ENCODE measurements at places on chromosomes 1 and 21.

DNA sequence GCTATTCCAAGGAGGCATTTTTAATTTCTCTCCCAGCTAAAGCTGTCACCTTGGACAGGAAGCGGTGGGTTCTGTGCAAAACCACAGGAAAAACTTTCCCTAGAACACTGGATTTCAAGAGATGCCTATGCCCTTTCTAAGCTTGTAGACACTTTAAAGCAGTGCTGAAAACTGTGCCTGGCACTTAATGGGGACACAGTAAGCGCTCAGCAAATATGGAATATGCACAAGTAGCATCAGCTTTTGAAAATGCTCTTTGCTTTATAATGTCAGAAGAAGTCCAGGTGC is 50.9 kb upstream of the TARBP1 start:
- no peak for DNase-seq

GRCh38 chr1:42263019-42263418 is 72.0 kb downstream of the FOXJ3 start:
- DNase-seq = no peak

DNA sequence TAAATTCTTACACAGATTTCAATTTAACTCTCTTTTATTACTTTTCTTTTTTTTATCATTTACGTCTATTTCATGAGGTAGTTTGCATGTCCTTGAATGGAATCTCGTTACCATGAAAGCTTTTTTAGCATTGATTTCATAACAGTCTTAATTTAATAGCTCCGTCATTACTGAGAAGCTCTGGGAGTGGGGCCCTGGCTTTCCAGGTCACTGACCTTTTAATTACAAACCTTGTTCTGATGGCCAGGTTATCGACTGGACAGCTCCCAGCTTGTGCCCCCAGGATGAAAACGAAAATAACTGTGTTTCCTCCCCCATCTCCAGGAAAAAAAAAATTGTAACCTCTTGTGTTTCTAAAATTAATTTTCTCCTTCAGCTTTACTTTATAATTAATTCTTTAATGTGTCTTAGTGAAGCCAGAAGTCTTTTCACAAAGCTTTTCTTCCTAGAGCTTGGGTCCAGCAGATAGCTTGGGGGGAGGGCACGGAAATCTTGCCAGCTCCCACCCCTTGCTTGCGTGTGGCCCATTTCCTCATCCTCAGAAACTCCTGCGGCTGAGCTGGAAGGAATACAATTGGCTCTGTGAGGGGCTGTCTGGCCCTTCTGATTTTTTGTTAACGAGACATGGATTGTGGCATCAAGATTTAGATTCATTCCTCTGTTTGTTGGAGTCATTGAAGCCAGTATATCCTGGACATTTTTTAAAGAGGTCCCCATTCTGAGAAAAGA is 65.7 kb downstream of the PEX14 start:
- DNase-seq = no peak

GRCh38 chr1:170340308-170340707 is 191.7 kb upstream of the GORAB start:
- no peak for DNase-seq

DNA sequence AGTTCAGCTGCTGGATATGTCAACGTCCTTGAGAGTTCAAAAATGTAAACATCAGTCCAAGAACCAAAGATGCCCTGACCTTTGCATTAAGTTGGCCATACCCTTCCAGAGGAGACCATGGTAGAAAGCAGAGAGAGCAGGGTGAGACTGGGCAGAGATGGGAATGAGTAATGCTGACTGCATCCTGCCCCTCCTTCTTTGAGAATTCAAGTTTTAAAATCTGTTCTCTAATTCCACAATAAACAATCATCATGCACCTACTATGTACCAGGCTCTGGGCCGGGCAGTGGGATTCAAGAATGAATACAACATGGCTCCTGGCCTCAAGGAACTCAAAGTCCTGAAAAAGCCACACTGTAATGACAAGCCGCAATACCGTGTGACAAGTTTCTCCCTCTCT is 3.9 kb upstream of the HAO2 start:
- DNase-seq = no peak

- no peak for DNase-seq
These were observed 105.1 kb downstream of the ROR1 start for GRCh38 chr1:63878932-63879331.

Data from stimulated activated CD4-positive, alpha-beta T cell treated with anti-CD3 and anti-CD28 coated beads, Interleukin-12 subunit alpha, Interleukin-12 subunit beta, amount 100 ng/mL, for 48 hours (primary cell).